ENCODE measurements at places on chromosomes 1 and 21. TPM values are rescaled to one million over a fixed set of nuclear protein-coding genes. Genes with fewer than 3 reads are reported as not detected.

DNA sequence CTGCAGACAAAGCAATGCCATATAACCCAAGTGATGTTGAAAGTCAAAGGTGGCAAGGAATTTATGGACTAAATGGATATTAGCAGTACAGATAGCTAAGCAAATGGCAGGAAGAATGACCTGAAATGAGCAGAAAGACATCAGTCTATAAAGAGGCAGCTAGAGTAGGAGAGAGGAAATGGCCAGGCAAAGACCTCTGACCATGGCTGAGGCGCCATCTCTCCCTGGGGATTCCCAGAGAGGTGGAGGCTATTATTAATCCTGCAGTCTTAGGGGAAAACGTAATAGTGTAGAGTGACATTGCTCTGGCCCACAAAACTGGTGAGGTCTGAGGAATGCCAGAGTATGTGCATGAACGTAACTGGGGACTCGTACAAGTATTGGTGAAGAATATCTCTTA lies 563.6 kb upstream of the PRMT6 start:
- DNase-seq: no peak

CELA2A gene
- not detected for total RNA-seq

DNA sequence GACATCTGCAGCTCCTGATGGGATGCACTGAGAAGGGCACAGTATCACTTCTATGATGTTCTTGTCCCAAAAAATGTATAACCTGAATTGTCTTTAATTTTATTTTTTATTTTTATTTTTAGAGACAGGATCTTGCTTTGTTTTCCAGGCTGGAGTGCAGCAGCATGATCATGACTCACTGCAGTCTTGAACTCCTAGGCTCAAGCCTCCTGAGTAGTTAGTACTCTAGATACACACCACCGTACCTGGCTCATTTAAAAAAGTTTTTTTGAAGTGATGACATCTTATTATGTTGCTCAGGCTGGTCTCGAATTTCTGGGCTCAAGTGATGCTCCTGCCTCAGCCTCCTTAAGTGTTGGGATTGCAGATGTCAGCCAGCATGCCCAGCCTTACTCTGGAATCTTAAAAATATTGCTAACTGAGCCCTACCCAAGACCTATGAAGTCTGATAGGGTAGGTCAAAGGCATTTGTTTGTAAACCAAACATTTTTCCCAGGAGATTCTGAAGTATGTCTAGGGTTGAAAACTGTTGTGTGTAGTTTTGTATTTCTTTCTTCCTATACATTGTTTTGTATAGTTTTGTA lies 68.9 kb downstream of the ATF6 start:
- DNase-seq: no peak

SLC25A24 gene
- 14.6 TPM for total RNA-seq

DNA sequence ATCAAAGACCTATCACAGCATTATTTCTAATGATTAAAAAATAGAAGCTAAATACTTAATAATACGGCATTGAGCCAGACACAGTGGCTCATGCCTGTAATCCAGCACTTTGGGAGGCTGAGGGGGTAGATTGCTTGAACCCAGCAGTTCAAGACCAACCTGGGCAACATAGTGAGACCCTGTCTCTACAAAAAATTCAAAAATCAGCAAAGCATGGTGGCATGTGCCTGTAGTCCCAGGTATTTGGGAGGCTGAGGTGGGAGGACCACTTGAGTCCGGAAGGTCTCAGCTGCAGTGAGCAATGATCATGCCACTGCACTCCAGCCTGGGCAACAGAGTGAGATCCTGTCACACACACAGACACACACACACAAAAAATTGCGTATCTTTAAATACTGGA lies 10.7 kb downstream of the TAF13 start:
- DNase-seq: no peak

DNA sequence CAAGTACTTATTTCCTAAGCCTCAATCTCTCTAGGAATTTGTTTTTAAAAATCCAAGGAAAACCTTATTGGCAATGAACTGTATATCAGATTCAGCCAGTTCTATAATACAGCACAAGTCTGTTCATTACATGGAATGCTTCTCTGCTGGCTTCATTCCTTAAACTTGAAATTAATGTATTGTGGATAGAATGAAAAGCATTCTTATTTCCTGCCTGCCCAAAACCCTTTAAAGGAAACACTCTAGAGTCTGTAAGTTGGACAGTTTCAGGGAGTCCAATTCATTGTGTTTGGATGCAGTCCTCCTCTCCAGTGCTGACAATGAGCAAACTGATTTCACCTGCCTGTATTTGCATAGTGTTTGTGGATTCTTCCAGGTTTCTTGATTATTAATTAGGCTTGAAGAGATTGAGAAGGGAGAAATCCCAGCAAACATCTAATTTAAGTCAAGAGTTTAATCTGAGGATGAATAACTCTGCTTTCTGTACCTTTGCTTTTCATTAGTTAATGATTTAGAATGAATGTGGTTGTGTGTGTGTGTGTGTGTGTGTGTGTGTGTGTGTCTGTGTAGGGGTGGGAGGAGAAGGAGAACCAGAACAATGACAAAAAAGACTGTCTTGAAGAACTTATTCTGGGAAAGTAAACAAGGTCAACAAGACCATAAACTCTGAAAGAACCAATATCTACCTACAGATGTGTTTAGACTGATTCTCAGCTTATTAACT lies 61.2 kb downstream of the CACHD1 start:
- no peak for DNase-seq

SPATA1 gene
- 2.5 TPM for total RNA-seq

GRCh38 chr1:172758259-172758658 lies 99.4 kb downstream of the FASLG start:
- no peak for DNase-seq

NES gene
- 189 TPM for total RNA-seq

HRNR gene
- not detected for total RNA-seq

ATP1A4 gene
- not detected for total RNA-seq

DNA sequence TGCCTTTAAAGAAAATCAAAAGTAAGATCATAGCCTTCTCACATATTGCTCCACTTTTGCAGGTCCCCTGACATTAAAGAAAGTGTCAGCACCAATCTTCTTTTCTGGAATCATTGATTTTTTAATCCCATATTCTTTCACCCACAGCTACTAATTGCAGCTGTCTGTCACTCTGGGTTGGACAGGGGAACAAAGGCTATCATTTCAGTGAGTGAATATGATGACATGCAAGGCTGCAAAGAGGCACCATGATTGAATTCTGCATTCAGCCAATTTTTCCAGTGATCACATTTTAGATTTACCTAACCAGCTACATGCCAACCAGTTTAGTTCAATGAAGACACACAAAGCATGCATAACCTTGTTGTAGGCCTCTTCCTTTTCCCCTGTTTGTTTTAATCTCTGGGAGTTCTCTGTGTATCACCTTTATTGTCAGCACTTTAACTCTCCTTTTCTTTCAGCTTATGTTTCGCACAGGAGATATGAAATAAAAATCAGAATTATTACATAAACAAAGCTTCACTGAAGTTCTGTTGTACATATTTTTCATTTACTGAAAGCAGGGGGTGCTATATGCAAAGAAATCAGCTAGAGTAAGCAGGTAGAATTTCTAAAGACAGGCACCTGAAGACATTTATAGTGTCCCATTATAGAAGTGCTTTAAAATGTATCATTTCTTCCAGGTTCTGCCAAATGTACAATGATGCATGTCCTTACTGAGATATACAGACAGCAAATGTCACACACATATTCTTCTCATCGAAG lies 584.8 kb downstream of the PLA2G4A start:
- no peak for DNase-seq

DNA sequence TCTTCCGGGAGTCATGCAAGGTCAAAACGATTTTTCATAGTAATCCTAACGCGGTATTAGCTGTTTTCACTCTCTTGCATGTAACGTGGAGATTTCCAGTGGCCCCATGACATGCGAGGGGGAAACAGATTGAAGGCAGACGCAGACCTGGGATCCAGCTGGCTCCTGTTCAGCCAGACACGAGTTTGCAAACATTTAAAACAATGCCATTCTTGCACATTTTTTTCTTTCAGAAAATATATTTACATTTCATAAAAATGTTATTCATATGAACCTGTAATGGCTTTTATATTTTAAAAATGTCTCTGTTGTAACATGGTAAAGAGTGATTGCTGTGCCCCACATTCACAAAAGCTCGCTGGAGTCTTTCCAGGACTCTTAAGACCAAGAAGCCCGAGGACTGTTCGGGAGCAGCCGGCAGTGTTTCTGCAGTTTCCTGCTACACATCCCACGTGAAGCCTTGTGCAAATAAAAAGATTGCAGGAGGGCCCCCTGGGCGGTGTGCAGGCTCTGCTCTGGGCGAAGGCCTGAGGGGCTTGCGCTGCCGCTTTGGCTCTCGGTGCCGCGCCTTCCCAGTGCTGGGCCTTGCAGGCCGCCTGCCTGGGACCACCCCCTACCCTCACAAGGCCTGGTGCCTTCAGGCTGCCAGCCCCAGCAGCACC lies 184.9 kb downstream of the DYRK1A start:
- DNase-seq: no peak

OR2AK2 gene
- not detected for total RNA-seq

GRCh38 chr1:225493591-225494246 lies 65.9 kb upstream of the LBR start:
- DNase-seq: no peak

LCE2A gene
- not detected for total RNA-seq

PROK1 gene
- total RNA-seq: not detected

EPHB2 gene
- 3.5 TPM for total RNA-seq

DNA sequence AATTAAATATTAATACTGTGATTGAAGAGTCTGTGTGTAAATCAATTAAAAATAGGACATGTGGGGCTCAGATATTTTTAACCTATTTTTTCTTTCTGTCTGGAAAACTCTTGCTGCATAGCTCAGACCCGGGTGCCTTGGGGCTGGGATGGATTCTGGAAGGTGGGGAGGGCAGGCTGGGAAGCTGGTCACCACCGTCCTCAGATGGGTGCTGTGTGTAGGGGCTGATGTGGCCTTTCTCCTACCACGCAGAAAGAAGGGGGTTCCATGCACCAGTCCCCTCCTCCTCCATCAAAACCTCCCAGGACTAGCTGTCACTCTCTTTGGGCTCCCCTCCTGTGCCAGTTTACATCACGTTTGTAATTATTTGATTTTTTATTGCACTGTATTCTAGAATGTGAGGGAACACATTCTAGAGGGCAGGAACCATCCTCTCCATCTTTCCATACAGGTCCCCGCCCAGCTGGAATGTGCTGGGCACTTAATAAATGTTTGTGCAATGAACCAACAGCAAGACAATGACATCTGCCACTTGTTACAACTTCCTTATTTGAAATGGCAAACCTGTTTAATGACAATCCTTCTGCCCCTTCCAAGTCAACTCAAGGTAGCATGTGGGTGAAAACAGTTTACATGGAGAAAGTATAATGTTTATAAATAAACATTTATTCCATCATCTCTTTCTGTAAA lies 104.3 kb downstream of the EDEM3 start:
- no peak for DNase-seq

GJB4 gene
- not detected for total RNA-seq

DNA sequence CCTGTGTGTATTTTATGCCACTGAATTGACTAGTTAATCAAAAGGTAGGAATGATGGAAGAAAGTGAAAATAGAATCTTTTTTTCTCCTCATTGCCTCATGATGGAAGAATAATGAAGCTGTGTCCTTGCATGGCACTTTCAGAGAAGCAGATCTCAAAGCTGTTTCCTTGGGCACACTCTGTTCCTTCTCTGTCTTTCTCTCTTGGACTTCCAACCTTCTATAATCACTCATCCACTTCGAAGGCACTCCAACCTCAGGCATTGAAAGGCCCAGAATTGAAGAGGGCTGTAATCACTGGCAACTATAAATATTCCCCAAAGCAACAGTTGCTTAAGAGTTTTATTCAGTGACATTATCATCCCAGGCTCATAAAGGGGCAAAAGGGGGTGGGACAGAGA lies 31.1 kb upstream of the DNASE2B start:
- no peak for DNase-seq

BACE2 gene
- total RNA-seq: 26.3 TPM

AMY2B gene
- 27.4 TPM for total RNA-seq

- no peak for DNase-seq
Observed at GRCh38 chr1:98330224-98330623, 331.3 kb upstream of the SNX7 start.

- no peak for DNase-seq
Observed at GRCh38 chr21:26715116-26715515, 130.1 kb downstream of the ADAMTS1 start.

THEM5 gene
- 0.53 TPM for total RNA-seq

ARMH1 gene
- total RNA-seq: 1.2 TPM

GRCh38 chr1:209341146-209341545 lies 242.4 kb upstream of the CAMK1G start:
- no peak for DNase-seq

DNA sequence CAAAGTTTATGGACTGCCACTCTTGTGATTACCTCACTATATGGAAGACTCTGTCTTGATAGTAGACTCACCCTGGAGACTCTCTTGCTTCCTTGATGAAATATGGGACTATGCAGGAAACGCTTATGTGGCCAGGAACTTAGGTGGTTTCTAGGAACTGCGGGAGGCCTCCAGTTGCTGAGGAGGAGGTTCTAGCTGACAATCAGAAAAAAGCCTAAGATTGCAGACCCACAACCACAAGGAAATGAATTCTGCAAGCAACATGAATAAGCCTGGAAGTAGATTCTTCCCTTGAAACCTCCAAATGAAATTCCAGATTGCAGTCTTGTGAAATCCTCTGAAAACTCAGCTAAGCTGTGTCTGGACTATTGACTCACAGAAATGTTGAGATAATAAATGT lies 88.9 kb upstream of the COL11A1 start:
- DNase-seq: no peak

GRCh38 chr1:100988121-100988520 lies 37.5 kb downstream of the DPH5 start:
- DNase-seq: no peak

DNA sequence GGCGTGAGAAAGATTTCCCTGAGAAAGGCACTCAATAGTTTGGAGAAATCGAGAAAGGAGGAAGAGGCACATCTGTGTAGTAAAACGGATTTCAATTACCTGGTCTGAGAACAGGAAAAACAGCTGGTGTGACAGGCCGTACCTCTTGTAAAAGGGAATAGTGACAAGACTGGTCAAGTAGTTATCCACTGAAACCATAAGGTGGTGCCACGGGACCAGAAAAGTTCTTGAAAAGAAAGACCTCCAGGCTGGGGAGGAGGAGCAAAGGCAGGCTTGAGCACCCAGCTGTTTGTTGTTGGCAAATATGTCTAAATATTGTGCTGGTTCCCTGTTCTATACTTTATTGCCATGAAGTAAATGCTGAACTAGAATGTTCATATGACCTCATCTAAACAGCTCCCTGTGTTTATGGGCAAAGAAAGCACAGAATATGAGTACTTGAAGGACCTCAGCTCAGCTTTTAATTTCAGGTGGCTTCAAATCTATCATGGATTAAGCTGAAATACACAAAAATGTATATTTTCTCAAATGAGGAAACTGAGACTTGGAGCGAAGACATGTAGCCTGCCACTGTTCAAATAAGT lies 4.0 kb downstream of the HAO2 start:
- no peak for DNase-seq

GRCh38 chr1:32464191-32464715 lies 619 bp upstream of the ZBTB8B start:
- no peak for DNase-seq

DNA sequence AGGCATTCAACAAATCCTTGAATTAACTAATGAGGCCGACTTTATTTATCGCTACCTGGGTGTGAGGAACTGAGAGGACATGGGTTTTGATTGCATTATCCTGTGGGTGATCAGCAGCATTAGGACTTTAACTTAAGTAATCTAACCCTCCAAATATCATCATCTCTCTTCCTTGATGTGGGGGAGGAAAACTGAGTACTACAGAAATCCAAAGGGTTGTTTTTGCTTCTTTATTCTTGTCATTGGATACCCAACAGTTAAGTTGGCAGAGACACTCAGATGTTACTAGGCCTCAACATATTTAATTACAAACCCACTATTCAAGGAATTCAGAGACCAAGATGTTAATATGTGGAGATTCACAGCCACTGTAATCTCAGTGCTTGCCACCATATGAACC lies 97.4 kb upstream of the ST6GALNAC5 start:
- no peak for DNase-seq

Measured in right cardiac atrium (tissue), 5 donors.